ENCODE measurements at places on chromosomes 7 and 10. TPM values are rescaled to one million over a fixed set of nuclear protein-coding genes. Genes with fewer than 3 reads are reported as not detected.

The ATOH7 gene
- not detected for total RNA-seq

The ZP3 gene
- not detected for total RNA-seq

The BUB3 gene
- 117 TPM for total RNA-seq

The FOXI2 gene
- total RNA-seq, result 0.18 TPM

The AKR1C8 gene
- not detected for total RNA-seq

DNA sequence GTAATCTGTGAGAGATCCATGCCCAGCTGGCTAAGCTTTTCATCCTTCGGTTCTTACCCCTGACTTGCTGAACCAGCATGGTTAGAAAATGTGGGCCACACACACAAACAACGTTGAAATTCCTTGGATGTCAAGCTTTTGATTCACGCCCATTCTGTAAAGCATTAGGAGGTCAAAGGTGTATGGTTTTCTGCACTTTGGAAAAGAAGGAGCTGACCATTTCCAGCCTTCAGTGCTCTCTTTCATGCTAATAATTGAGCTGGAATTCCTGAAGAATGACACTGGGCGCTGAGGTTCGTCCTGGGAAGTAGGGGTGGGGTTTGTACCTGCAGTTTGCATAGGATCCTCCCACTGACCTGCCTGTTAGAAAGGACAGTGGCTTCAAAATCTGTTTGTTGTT lies 23.1 kb downstream of the KLF6 start:
- no peak for DNase-seq

GRCh38 chr10:21668831-21669230 lies 134.8 kb downstream of the MLLT10 start:
- no peak for DNase-seq

DNA sequence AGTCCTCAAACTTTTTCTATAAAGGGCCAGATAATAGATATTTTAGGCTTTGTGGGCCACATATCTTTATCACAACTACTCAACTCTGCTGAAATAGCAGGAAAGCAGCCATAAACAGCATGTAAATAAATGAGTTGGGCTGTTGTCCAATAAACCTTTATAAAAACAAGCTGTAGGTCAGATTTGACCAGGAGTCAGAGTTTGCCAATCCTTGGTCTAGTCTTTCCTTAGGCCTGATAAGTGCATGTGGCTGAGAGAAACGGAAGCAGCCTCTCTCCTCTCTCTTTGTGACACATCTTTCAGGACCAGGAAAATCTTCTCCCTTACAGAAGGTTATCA lies 724.5 kb downstream of the GRID1 start:
- DNase-seq, result no peak

GRCh38 chr10:48377751-48378530 lies 71.5 kb downstream of the MAPK8 start:
- no peak for DNase-seq

GRCh38 chr10:70328967-70329366 lies 45.2 kb upstream of the NPFFR1 start:
- DNase-seq, result no peak

GRCh38 chr10:27816320-27816719 lies 70.7 kb upstream of the MKX start:
- no peak for DNase-seq

GRCh38 chr7:42095791-42096190 lies 141.2 kb downstream of the GLI3 start:
- no peak for DNase-seq

- no peak for DNase-seq
Observed at GRCh38 chr7:36153571-36154097, 580 bp downstream of the EEPD1 start.

DNA sequence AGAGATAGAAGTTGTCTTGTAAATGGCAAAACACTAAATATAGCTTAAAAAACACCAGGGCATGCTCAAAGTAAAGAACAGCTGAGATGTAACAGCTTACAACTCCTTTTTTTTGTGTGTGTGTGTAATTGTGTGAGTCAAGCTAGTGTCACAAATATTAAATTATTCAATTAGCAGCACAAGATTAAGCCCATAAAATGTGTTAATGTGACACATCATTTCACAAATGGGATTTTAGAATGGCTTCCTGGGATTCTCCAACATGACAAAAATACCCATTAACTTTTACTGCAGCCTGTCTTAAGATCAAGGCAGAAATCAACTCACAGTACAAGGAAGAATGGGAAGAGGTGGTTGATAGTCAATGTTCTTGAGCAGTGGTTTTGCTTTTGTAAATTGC lies 251.4 kb downstream of the KIF20B start:
- no peak for DNase-seq

DNA sequence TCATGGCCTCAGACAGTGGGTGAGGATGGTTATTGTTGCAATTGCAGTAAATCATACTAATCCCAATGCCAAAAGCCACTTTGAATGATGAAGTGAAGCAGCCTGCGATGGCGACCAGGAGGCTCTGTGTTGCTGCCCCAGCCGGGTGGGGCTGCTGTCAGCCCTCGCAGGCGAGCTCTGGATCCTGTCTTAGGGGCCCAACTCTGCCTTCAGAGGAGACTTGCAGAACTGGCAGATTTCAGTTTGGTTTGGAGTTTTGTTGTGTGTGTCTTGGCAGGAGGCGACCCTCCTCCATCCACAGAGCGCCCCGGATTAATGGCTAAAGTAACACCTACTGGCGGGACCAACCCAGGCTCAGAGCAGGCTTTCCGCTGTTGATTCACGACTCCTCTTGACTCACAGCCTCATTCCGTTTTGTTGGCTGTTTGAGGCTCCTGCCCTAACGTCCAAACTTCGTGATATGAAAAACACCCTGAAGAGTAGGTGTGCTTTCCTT lies 67.9 kb upstream of the BMPER start:
- no peak for DNase-seq

GRCh38 chr7:158018098-158018762 lies 569.4 kb downstream of the PTPRN2 start:
- DNase-seq, result peak; percentile 23

DNA sequence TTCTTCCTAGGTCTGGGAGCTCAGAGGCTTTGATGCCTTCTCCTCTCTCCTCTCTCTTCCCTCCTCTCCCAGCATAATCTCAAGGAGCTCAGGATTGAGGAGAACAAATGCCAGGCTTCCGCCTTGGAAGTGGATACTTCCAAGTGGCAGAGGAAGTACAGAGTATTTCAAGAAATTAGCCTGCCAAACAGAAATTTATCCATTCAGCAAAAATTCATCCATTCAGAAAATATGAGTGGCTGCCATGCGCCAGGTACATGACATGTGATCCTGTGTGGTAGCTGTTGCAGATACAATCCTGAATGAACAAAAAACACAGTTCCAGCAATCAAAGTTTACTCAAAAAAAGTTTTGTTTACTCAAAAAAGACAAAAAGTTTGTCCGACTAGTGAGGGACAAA lies 18.4 kb downstream of the NOLC1 start:
- no peak for DNase-seq

DNA sequence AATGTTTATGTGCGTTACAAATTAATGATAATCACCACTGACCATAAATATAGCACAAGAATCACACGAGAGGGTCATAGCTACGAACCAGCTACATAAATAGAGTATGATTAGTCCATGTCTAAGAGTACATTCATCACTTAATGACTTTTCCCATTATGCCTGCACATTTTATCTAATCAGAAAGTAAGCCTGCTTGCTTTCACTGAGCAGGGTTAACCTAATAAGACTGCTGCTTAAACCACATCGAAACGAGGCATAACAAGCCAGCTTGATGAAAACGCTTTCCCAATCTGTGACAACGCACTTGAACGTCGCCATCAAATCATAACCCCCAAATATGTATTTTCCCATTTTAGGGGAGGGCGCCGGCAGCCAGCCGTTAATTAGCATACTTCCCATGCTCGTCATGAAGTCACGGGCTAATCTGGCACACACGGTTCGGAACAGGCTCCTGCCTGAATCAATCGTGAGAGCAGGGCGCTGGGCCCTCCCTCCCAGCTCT lies 71.5 kb downstream of the EBF3 start:
- DNase-seq, result peak; percentile 34

GRCh38 chr7:96495751-96496216 lies 173.9 kb upstream of the SLC25A13 start:
- no peak for DNase-seq
